Sciatic nerve (tissue), 2 donors: ENCODE measurements at places on chromosomes 3 and 15. TPM values are rescaled to one million over a fixed set of nuclear protein-coding genes. Genes with fewer than 3 reads are reported as not detected.

Gene CLDN16
- 0.53 TPM for total RNA-seq

Gene MAGEL2
- 0.45 TPM for total RNA-seq

Gene ERC2
- total RNA-seq: 1.7 TPM

Gene ROBO1
- 31.7 TPM for total RNA-seq

Gene COPS2
- total RNA-seq: 88.5 TPM

Gene LRRIQ4
- not detected for total RNA-seq

Gene COX17
- total RNA-seq: 38.8 TPM

Gene TMEM158
- total RNA-seq: 6.5 TPM

Gene CLDN1
- total RNA-seq: 130 TPM

Gene HTD2
- 12.9 TPM for total RNA-seq

Gene FHIT
- 10.2 TPM for total RNA-seq

Gene C2CD4A
- total RNA-seq: not detected

Gene GPR62
- total RNA-seq: 0.13 TPM

Gene OR5K1
- total RNA-seq: not detected
